ENCODE measurements at places on chromosomes 4 and X.

DNA sequence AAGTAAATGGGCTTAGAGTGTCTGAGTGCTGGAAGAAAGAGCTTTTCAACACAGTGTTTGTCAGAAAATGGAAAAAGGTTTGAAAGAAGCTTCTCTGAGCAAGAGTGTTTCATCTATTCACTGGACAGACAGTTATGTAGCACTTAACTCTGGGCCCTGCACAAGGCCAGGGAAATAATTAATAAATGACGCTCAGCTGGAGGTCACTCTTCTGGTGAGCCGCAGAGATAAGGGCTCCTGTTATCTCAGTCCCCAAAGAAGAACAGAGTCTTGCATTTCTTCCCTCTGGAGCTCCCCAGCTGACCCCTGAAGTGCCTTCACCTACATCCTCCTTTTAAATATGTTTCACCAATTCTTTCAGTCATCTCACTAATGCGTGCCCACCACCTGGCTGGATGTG lies 90.4 kb downstream of the SLC16A2 start:
- ATAC-seq, result no peak

GRCh38 chr4:6087669-6088341 lies 69.6 kb upstream of the C4orf50 start:
- ATAC-seq, result no peak

GRCh38 chrX:55028040-55028439 lies 2.7 kb downstream of the ALAS2 start:
- no peak for ATAC-seq

- no peak for ATAC-seq
Observed at GRCh38 chr4:52005604-52006273, 14.4 kb downstream of the LRRC66 start.

GRCh38 chrX:7801711-7802110 lies 41.3 kb upstream of the VCX start:
- ATAC-seq, result no peak

DNA sequence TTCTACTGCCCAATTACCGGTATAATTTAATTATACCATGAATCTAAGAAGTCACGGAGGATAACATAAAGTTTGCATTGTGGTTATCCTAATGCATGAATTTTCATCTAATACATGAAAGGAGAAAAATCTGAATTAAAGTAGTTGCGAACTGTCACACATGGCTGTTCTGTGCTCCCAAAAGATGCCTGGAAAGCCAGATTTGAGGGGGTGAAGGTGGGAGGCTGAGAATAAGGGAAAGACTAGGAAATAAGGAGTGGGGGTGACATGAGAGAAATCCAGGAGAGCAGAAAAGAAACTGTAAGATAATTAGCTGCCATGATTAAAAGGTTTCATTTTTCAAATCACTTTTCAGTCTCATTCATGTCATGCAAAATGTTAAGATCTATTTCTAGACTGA lies 1582.7 kb downstream of the STIM2 start:
- no peak for ATAC-seq

GRCh38 chr4:152431291-152431690 lies 104.6 kb downstream of the FBXW7 start:
- ATAC-seq, result no peak

- peak; percentile 97 for ATAC-seq
Observed at GRCh38 chrX:50579955-50580354, 109.3 kb upstream of the DGKK start.

GRCh38 chrX:13270360-13270759 lies 49.5 kb downstream of the ATXN3L start:
- no peak for ATAC-seq

GRCh38 chrX:6472652-6473342 lies 62.1 kb downstream of the VCX3A start:
- no peak for ATAC-seq

DNA sequence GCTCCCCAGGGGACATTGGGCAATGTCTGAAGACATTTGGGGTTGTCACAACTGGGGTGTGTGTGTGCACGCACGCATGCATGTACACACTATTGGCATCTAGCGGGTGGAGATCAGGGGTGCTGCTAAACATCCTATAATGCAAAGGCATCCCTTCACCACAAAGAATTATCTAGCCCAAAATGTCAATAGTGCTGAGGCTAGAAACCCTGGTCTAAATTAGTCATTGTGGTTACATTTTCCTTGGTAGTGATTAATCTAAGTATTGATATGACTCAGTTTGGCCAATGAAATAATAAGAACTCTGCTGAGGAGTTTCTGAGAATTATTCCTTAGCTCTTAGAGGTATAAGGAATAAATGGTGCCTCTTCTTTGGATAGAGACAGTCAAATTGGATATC lies 200.2 kb downstream of the CLCN4 start:
- ATAC-seq, result no peak

All from SK-N-SH treated with all-trans-retinoic acid at 6 μM for 48 hours (cell line).